ENCODE measurements at places on chromosomes 7 and 10.

- H3K36me3 ChIP-seq, result no peaks in the 10 kb centered on the region
- no peak for DNase-seq
Measured at GRCh38 chr7:35424869-35425495, 171.1 kb upstream of the TBX20 start.

- no peak overlapping the region for H3K27ac ChIP-seq
- peaks cover 9% of the 10 kb centered on the region for H3K4me1 ChIP-seq
- H3K4me3 ChIP-seq, result no peak overlapping the region
- H3K36me3 ChIP-seq, result peaks cover 4% of the 10 kb centered on the region
Measured at GRCh38 chr7:135480966-135481597, 28.8 kb downstream of the CNOT4 start.

DNA sequence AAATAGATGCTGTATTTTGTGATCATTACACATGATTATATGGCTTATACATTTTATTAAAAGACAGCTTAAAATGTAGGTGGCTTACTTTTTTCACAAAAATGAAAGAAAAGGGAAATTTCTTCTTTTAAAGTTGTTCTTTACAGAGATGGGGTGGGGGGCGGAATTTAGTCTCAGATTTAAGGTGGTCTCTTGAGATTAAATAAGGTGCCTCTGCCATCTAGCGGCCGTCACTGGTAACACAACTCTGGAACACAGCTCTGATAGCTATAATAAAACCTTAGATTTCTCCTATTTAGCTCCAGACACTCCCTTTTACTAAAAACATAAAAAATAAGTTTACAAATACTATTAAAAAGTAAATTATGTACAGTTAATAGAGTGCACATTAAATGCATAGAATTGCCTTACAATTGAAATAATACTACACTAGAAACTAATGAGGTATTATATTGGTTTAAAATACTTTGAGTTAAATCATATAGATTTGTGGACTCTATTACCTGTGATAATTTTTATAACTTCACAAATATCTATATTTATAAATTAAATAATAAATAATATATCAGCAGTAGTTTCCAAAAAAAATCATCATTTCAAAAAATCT lies 210.9 kb downstream of the DGKB start:
- H3K4me3 ChIP-seq, result no peak overlapping the region
- no peaks in the 10 kb centered on the region for H3K36me3 ChIP-seq
- DNase-seq, result peak; percentile 43
- H3K4me1 ChIP-seq, result no peaks in the 10 kb centered on the region

GRCh38 chr10:4775808-4776207 lies 50.2 kb upstream of the AKR1E2 start:
- no peak overlapping the region for H3K27ac ChIP-seq
- H3K4me1 ChIP-seq, result peaks cover 12% of the 10 kb centered on the region
- no peaks in the 10 kb centered on the region for H3K36me3 ChIP-seq
- DNase-seq, result no peak
- H3K27me3 ChIP-seq, result no peaks in the 10 kb centered on the region

DNA sequence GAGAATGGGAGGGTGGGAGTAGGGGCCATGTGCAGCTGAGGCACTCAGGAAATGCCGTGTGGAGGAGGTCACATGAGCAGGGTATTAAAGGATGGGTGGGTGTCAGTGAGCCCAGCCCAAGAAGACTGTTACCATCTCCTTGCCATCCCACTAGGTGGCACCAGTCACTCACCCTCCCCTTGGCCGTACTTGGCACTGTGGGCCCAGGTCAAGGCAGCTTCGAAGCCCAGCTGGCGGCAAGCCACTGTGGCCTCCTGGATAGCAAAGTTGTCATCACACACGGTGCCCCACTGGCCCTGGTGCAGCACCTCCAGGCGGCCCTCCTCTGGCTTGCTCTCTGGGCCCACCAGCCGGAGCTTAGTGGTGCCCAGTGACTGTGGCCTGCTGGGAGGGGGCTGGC lies 5.4 kb downstream of the LOXL4 start:
- no peaks in the 10 kb centered on the region for H3K36me3 ChIP-seq
- no peak overlapping the region for H3K4me3 ChIP-seq
- peaks cover 47% of the 10 kb centered on the region for H3K4me1 ChIP-seq
- no peak for DNase-seq
- no peaks in the 10 kb centered on the region for H3K27me3 ChIP-seq
- no peak overlapping the region for H3K27ac ChIP-seq

GRCh38 chr10:103840740-103841070 lies 14.7 kb downstream of the SH3PXD2A start:
- DNase-seq, result no peak
- H3K36me3 ChIP-seq, result no peaks in the 10 kb centered on the region
- H3K27ac ChIP-seq, result no peak overlapping the region
- H3K27me3 ChIP-seq, result no peaks in the 10 kb centered on the region

DNA sequence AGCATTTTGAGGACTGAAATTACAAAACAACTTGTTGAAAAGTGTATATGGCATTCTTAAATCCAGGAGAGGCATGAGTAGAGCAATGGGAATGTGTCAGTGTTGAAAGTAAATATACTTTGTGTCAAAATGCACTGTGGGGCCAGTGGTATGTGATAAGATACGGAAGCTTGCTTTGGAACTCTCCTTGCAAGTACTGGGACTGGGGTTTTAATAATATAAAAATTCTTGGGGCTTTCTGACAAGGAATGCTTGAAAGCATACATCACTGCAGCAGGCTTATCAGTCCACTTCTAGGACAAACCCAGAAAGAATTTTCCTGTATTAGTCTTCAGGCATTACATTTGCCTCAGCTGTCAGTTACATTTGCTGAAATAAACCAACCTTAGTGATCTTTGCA lies 472.8 kb upstream of the FZD8 start:
- no peaks in the 10 kb centered on the region for H3K4me1 ChIP-seq
- no peak for DNase-seq
- H3K27ac ChIP-seq, result no peak overlapping the region
- H3K4me3 ChIP-seq, result no peak overlapping the region

GRCh38 chr10:112271982-112272381 lies 11.2 kb upstream of the TECTB start:
- no peak for DNase-seq
- H3K27ac ChIP-seq, result no peak overlapping the region
- H3K36me3 ChIP-seq, result no peaks in the 10 kb centered on the region
- no peaks in the 10 kb centered on the region for H3K4me1 ChIP-seq
- no peaks in the 10 kb centered on the region for H3K27me3 ChIP-seq

DNA sequence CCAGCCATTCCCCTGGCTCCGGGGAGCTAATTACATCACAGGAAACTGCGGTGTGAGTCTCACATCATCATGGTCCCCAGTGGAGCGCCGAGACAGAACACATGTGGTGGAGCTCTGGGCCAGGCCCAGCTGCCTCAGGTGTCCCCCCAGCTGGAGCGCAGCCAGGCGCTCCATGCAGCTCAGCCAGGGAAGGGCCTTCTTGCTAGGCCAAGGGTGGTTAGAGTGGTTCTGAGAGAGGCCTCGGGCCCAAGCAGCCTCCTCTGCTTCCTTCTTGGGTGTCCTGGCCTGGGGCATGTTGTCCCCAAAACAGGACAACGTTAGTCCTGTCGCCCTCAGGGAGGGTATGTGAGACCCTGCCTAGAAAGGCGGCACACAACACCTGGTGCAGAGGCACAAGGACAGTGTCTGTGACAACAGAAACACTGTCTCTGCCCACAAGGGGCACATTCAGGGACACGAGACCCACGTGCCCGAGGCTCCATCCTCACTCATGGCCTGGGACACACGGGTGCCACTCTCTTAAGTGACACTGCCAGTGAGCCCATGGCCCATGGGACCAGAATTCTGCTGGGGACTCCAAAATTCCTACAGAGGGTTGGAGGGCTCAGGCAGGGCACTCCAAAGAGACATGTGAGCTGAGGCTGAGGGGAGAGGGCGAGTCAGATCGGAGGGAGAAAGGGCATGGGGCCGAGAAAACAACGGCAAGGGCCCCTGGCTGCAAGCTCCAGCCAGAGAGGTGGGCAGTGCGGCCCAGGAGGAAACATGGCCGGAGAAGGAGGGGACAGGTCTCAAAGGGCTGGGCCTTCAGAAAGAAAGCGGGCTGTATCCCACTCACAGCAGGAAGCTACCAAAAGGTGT lies 37.0 kb upstream of the RET start:
- no peaks in the 10 kb centered on the region for H3K36me3 ChIP-seq
- H3K4me1 ChIP-seq, result no peaks in the 10 kb centered on the region
- H3K27ac ChIP-seq, result no peak overlapping the region
- H3K4me3 ChIP-seq, result no peak overlapping the region
- no peaks in the 10 kb centered on the region for H3K27me3 ChIP-seq
- peak; percentile 47 for DNase-seq

DNA sequence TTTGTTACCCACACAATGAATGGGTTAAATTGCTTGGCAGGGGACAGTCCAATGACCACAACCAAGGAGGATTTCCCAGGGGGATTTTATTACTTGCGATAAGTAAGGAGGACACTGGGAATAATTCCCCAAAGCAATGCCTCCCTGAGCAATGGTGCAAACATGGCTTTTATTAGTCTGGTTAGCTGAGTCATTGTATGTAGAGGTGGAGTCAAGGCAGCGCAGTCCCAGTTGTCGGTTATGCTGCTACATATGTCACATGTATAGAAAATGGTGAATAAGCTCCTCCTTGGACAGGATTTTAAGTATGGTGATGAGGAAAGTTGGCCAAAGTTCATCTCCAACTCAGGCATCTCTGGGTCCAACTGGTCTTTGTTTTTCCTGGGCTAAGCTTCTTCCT lies 3.9 kb upstream of the TRIM4 start:
- DNase-seq, result no peak
- no peak overlapping the region for H3K27ac ChIP-seq
- no peaks in the 10 kb centered on the region for H3K27me3 ChIP-seq
- no peaks in the 10 kb centered on the region for H3K36me3 ChIP-seq

DNA sequence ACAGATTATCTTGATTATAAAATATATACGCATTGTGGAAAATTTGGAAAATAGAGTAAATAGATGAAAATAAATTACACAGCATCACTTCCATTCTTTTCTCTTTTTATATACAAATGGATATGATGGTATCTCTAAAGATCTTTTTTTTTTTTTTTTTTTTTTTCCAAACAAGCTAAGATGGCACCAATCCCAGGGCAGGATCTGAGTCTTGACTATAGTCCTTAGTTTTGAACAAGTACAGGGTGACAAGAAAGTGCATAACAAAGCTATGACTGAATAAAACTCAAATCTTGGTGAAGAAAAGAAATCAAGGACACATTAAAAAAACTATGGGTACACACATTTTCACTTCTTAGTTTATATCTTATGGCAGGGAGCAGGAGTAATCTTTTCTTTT lies 42.6 kb upstream of the FAM133B start:
- DNase-seq, result no peak
- no peaks in the 10 kb centered on the region for H3K27me3 ChIP-seq
- H3K4me3 ChIP-seq, result no peak overlapping the region
- no peaks in the 10 kb centered on the region for H3K36me3 ChIP-seq

GRCh38 chr10:14803827-14804226 lies 29.1 kb upstream of the FAM107B start:
- H3K27ac ChIP-seq, result no peak overlapping the region
- no peaks in the 10 kb centered on the region for H3K4me1 ChIP-seq
- no peaks in the 10 kb centered on the region for H3K27me3 ChIP-seq
- H3K4me3 ChIP-seq, result no peak overlapping the region

Measured in tibial artery (tissue), 4 donors.